ENCODE measurements at places on chromosomes 7 and 10. TPM values are rescaled to one million over a fixed set of nuclear protein-coding genes. Genes with fewer than 3 reads are reported as not detected.

- no peak for DNase-seq
Measured at GRCh38 chr7:94169682-94170081, 165.5 kb upstream of the BET1 start.

GRCh38 chr10:16586358-16587138 is 64.9 kb upstream of the C1QL3 start:
- DNase-seq: no peak

DNA sequence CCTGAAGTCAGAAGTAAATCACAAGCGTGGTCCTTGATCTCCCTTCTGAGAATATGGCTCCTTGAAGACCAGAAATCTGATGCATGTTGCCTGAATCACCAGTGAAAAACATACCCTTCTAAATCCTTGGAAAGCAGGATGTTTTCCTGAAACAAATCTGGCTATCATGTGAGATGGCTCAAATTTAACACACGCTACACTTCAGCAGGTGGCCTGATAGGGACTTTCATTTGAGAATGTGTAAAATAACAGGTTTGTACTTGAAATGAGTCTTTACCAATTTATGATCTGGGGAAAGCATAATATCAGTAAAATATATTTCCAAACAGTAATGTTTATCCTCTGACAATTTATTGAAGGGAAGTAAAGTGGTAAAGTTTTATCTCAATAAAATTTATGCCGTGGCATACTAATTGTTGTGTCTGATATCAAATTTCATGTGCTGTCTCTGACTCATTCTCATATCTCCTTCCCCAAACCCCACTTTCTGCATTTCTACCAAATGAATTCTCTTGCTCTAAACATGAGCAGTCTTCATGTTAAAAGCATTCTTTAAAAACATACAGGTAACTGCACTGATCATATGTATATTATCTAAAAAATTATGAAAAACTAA is 17.4 kb downstream of the CYP3A4 start:
- DNase-seq: no peak

DNA sequence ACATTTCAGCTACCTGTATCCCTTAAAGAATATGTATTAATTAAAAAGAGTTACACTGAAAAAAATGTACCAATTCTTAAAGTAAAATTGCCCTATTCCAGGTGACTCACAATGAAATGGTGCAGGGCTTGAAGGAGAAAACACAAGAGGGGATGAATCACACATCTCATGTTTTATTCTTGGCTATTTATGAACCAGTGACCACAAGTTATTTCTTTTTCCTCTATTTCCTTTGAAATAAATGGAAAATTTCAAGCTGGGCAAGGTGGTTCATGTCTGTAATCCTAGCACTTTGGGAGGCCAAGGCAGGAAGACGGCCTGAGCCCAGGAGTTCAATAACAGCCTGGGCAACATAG is 106.8 kb downstream of the UBE2H start:
- no peak for DNase-seq

The TMEM139 gene
- 0.91 TPM for total RNA-seq

DNA sequence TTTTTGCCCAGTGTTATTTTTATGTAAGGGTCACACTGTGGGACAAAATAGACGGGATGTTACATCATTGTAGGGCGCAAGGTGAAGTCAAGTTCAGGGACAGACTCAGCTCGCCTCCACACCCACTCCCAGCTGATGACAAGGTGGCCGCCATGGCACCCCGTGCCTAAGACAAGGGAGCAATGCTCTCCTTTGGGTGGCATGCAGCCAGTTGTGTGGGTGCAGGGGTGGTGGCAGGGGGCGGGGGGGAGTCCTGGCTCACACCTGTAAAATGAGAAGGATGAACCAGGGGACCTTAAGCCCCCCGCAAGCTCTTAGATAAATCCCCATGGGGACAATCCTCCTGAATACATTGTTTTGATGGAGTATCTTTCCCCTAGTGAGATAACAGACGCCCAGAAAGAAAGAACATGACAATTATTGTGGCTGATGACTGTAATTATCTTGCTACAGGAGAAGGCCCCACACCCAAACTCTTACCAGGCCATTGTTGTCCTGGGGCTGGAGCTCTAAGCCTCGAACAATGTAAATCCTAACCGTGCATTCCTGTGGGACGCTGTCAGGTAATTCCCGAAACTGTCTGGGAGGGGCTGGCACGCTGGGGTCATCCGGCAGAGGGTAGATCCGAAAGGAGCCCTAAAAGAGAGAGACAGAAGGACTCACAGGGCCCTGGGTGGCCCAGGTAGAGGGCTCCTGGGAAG is 148.7 kb downstream of the MYOF start:
- DNase-seq: no peak

DNA sequence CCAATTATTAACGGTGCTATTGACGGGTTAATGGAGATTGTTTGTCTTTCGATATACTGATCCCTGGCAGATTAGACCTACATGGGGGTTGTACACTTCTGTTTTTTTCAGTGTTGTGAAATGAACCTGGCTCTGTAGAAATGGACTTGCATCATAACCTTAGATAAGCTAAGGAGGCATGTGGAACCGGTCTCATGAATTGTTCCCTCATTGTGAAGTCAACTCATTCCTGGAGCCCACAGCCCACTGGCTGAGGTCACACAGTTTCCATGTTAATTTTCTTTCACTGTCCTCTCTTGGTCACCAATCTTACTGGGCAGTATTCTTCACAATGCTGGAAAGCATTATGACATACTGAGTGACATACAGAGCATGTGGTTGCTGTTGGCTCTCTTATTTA is 202.8 kb downstream of the BMPER start:
- no peak for DNase-seq

DNA sequence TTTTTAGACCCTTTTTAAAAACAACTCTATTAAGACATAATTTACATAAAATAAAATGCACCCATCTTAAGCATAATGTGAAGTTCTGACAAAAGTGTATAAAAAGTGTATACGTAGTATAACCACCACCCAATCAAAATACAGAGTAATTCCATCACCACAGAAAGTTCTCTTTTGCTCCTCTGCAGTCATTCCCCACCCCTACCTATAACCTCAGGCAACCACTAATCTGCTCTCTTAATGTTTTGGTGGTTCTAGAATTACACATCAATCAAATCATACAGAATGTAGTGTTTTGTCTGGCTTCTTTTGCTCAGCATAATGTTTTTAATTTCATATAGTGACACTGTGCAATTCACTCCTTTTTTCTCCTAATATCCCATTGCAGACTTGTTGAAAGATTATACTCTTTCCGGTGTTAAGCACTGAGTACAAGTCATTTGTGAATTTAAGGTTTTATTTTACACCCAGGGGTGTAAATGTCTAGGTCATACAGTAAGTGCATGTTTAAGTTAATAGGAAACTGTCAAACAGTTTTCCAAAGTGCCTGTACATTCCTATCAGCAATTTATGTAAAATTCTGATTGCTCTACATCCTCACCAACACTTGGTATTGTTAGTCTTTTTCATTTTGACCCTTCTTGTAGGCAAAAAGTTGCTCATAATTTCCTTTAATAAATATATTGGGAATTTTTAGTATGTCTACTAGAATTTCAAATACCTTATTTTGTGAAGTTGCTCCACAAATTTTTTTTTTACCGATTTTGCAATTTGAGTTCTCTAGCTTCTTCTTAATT is 86.3 kb downstream of the ZFAND4 start:
- DNase-seq: no peak

The LIPF gene
- not detected for total RNA-seq

The GPC2 gene
- total RNA-seq: 106 TPM

The FAM20C gene
- total RNA-seq: 22.7 TPM

The ITIH2 gene
- total RNA-seq: not detected

GRCh38 chr10:119211176-119211575 is 3.8 kb downstream of the GRK5 start:
- no peak for DNase-seq

DNA sequence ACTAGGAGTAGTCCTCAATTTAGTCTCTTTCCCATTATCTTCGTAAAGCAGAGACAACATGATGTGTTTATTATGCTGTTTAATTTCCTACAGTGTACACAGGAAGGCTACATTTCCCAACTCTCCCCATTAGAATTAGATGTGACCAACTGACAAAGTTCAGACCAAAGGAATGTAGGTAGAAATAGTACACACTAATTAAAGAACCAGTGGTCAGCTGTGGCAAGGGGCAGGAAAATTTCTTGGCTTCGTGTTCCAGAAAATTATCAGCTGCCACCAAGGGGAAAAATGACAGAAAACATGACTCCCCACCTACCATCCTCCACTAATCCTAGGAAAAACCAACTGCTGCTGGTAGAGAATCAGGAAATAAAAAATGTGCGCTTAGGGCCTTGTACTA is 125.6 kb downstream of the PPP1R3A start:
- DNase-seq: no peak

DNA sequence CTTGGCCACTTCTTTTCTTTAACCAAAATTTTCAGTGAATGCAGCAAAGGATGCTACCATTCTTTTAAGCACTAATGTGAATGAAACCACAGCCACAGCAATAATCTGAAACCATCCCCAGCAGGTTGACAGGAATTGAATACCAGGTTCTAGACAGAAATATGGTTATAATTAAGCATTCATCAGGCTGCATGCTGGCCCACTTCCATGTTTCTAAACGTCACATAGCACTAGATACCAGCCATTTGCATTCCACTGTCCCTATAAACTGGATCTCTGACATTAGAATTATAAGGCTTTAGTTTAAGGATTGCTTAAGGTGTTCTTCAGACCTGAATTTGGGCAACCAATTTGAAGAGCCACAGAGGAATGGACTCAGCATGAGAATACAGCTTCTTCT is 340.8 kb upstream of the KLF6 start:
- no peak for DNase-seq

DNA sequence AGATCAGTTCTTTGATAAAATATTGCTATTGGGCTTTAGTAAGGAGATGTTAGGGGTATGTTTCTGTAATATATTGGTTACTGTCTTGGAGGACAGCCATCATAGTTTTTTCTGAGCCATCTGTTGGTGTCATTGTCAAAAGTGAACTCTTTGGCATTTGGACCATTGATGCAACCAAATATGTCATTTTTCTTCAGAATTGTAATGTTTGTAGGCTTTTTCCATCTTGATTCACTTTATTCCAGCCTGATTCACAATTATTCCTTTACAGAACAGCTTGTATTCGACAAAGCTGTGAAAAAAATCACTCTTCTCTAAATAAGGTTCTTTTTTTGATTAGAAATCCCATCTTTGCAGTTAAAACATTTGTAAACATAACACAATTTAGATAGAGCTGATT is 37.4 kb downstream of the SMNDC1 start:
- no peak for DNase-seq

GRCh38 chr10:86955501-86956194 is 1.8 kb downstream of the MMRN2 start:
- no peak for DNase-seq

DNA sequence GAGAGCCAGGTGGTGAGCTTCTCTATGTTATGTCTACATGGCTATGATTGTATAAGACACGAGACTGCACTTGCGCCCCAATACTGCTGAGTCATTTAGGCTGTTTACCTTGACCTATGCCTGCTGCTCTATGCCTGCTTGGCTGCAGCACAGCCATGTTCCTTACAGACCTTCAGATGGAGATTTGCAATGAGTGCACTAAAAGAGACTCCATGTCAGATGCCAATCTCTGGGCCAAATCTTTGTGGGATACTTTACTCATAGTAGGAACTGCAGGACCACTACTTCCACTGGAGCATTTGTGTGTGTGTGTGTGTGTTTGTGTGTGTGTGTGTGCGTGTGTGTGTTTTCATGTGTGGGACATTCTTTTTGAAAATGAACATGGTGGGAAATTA is 50.0 kb upstream of the KMT2E start:
- DNase-seq: no peak

DNA sequence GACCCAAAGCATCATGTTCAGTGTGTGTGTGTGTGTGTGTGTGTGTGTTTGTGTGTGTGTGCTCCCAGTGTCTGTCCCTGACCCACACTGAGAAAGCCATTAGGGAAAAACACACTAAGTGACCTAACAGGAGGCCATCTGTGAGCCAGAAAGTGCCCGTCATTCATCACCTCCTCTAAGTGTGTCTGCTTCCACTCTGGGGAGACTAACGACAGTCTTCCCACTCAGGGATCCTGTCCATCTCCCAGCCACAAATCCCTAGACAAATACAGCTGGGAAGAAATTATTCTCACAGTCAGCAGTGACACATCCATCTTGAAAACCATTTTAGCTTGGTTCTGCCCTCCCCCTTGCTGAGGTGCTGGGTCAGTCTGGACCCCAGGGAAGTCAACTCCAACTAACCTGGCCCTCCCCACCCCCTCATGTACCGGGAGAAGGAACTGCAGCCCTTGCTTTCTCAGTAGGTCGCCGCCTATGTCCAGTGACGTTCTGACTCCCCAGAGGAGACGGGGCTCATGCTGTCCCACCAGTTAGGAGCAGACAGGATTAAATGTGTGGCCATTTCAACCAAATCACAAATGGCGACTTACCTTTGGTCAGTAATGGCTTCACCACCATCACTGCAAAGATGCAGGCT is 296.5 kb upstream of the ZNF32 start:
- no peak for DNase-seq

The IFIT1B gene
- not detected for total RNA-seq

- DNase-seq: no peak
Measured at GRCh38 chr10:43287056-43288007, 20.5 kb upstream of the RASGEF1A start.

The MYPN gene
- total RNA-seq: not detected

Data from neural crest cell (in vitro differentiated cells).